ENCODE measurements at places on chromosomes 1 and 21.

DNA sequence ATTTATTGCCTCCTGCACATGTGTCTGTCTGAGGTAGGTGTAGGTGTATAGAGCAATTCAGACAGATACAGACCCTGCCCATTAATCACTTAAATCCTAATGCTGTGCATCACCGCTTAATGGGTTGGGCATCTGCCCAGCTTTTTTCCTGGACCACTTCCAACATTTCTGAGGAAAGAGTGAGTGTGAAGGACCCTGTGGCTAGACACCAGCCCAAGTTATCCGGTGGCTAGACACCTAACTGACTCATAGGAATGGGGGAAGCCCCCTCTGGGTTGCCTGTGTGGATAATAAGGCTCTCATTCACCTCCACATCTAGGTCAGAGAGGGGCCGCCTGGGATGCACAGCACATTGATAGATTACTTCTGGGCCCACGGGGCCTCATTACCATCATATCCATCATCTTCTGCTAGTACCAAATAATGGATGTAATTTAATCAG lies 121.1 kb upstream of the RAVER2 start:
- no peak for DNase-seq

DNA sequence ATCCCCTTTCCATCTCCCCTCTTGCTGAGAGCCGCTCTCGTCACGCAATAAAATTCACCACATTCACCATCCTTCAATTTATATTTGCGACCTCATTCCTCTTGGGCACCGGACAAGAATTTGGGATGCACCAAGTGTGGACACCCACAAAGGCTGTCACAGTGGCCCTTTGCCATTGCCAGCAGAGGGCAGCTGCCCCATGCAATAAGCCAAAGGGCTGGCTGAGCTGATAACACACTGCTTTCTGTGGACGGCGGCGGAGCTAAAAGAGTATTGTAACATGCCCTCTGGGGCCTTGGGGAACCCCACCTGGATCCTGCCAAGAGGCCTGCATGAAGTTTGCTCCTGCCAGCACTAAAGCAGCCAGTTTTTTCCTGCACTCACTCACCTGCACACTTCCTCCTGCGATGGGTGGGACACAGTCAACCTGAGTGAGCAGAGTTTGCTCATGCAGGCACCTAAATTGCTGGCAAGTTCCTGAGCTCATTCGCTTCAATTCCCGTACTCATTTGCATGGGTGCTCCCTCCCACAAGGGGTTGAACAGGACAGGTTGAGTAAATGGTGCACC lies 792.3 kb upstream of the ADAMTS5 start:
- peak; percentile 11 for DNase-seq

DNA sequence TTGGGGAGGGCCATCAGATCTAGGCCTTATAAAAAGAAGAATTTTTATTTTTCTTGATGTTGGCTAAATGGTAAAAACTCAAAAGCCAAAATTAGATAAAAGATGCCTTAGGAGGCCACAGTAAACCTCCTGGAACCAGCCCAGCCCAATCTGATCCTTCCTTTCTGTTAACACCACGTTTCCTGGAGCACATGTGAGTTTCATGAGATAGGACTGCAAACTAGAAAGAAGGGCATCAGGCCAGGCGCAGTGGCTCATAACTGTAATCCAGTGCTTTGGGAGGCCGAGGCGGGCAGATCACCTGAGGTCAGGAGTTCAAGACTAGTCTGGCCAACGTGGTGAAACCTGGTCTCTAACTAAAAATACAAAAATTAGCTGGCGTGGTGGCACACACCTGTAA lies 6.7 kb downstream of the HSF2BP start:
- no peak for DNase-seq

GRCh38 chr1:43056981-43057391 lies 98.3 kb upstream of the SLC2A1 start:
- DNase-seq: no peak
